ENCODE measurements at places on chromosomes 1 and 21.

- no peak for DNase-seq
Observed at GRCh38 chr1:240344918-240345317, 253.2 kb downstream of the FMN2 start.

DNA sequence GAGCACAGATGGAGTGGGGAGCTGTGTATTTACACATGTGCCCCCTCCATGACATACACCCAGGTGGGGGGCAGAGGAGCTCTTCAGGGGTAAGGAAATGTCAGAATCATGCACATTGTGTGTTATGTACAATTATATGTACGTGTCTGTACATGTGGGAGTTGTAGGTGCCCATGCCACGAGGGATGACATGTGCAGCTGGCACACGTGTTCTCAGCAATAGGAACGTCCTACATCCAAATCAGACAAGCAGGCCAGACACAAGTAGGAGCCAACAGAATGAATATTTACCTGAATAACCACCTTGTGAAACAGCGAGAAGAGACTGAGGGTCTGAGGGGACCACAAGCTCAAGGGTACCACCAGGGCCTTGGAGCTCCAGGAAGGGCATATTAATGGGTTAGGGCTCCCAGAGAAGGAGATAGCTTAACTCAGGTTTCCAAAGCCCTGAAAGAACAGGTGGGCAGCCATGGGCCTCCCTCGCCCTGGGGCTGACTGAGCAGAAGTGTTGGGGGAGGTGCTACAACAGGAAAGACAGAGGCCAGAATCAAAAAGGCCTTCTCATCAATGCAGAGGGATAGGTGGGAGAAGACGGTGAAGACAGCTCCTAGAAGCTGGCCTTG, 3.2 kb downstream of the COL16A1 start:
- no peak for DNase-seq

GRCh38 chr1:212641956-212642355, 33.4 kb downstream of the ATF3 start:
- DNase-seq: no peak

DNA sequence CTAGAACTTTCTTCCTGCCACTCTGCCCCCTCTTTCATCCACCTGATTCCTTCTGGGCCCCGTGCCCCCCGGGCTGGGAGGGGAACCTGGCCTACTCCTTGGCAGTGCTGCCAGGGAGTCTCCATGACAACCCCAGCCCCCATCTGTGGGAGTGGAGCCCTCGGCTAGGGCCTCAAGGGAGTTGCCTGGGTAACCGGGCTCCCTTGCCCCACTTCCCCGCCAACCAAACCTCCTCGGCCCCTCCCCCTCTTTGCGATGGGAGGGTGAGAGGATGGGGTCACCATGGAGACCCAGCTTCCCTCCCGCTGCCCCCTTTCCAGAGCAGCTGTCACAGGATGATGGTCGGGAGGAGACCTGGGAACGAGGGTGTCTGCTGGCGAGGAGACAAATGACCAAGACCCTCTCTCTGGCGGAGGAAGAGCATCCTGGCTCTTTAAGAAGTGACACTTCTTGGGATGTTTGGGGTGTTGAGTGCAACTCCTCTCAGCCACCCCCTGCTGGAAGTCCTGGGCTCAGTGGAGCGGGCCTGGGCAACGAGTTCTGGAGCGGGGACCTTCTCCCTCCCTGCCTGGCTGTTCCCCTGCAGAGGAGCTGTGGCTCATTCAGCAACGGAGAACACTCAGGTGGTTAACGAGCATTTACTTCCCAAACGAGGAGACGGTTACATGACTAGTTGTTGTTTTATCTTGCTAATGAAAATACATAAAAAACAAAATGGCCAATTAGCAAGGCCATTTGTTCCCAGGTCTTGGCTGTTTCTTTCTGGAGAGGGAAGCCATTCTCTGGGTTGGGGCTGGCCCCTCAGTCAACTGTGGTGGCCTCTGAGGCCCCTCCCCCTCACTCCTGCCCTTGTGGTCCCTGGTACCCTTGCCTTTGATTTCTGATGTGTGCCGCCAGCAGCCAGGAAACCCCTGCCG, 82.8 kb downstream of the UBIAD1 start:
- DNase-seq: no peak

DNA sequence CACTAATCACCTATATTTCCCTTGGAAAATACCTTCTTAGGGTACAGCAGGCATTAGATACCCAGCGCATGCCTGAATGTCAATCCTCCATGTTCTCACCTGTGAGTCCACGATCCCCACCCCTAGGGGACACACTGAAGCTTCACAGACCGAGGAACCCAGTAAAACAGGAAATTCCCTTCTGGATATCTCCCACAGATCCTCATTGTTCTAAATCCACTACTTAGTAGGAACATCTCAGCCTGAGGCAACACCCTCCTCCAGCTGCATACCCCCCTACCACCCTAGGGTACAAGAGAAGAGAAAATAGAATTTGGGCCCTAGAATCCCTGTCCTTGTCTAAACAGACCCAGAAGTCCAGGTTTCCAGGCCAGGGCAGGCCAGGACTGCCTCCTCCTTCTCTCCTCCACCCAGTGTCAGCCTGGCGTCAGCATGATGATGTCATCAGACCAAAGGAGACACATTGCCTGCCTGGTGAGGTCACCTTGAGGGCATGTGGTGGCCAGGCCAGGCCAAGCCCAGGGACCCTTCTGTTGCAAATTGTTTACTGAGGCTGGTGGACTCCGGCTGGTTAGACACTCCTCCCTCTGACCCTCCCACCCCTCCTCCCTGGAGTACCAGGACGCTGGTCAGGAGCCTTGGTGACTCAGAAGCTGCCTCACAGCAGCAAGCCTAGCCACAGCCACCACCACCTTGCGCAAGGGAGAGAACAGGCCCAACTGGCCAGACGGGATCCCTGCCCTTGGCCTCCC, 6.2 kb downstream of the NECTIN4 start:
- peak; percentile 93 for DNase-seq

- peak; percentile 71 for DNase-seq
Observed at GRCh38 chr1:112358798-112359408, 37.1 kb upstream of the CTTNBP2NL start.

- DNase-seq: no peak
Observed at GRCh38 chr1:223886516-223886921, 40.8 kb upstream of the TP53BP2 start.

DNA sequence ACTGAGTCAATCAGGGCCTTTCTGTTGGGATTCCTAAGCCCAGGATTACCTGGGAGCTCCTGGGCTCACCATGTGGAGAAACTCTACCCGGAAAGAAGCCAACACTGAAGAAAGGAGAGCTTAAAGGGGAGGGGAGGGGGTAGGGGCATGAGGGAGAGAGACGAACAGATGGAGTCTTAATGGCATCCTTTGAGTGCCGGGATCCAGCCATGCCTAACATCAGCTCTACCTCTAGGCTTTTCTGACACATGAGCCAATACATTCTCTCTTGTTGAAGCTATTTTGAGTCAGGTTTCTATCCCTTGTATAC, 75.0 kb downstream of the NPHP4 start:
- no peak for DNase-seq

DNA sequence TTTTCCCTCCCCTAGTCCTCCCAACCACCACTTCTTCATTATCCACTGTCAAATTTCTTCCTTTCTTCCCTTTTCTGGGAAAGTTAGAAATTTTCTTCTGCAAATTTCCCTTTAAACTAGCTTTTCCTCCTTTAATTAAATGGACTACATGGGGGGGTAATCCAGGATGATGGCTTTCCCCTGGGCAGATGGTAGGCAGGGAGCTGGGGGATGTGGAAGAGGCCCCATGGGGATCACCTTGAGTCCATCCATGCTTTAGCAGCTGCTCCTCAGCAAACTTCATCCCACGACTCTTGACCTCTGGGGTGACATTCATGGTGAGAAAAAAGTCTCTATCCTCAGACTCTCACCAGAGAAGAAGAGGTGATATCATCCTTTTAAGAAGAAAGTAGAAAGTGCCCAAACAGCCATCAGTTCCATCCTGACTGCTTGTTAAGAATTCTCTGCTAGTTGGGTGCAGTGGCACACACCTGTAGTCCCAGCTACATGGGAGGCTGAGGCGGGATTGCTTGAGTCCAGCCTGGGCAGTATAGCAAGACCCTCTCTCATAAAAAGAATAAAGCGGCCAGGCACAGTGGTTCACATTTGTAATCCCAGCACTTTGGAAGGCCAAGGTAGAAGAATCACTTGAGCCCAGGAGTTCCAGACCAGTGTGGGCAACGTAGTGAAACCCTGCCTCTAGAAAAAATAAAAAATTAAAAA, 2.4 kb downstream of the GPATCH4 start:
- DNase-seq: no peak

DNA sequence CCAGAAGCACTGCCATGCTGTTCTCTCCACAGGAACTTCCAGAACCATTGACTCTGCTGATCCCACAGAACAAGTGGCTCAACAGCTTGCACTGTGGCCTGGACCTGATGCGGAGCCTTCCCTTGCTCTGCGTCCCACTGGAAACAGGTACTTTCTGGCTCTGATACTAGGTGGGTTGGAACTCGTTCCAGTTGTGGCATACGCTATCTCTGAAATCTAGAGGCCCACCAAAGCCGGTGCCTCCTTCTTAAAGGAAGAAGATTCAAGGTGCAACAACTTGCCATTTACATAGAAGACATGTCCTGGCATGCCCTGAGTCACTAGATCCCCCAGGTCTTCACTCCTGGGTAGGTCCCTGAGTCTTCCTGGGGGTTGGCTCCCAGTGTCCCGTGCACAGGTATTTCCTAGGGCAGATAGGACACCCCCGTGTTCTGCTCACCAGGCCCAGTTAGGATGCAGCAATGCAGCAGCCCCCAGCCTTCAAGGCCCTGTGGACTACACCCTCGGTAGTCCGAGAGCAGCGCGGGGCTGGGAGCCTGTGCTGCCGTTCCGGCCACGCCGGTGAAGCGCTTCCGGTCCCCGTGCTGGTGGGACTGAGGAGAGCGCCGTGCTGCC, 10.8 kb upstream of the PCBP3 start:
- DNase-seq: no peak

- no peak for DNase-seq
Observed at GRCh38 chr1:6260961-6261614, at the start of gene GPR153. TSS of gene GPR153 (minus strand) at chr1:6261098. CDS start at chr1:6254905, 6,193 bp downstream.

DNA sequence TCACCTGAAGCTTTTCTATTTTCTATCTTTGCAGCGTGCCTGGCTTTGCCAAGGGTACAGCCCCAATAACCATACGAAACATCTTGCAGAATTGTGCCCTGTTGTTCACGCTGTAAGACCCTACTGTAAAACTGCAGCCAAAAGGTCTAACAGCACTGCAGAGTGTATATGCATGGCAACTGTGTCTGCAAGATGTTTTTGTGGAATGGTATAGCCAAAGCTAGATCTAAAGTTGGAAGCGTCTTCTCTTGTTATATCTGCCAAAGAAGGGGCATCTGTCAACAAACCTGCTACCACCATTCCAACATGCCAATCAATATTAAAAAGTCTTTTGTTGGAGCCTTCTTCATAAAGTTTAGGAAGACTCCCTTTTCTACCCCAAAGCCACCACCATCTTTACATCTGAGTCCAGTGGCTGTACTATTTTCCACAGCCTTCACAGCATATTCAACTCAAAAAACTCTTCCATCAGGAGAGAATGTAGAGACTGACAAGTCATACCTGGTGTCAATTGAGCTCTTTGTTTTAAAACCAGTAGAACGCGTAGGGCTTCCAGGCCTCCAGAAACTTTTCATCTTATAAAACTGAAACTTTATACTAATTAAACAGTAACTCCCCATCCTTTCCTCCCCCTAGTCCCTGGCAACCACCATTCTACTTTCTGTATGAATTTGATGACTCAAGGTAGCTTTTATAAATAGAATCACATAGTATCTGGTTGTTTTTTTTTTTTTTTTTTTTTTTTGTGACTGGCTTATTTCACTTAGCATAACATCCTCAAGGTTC, 40.0 kb downstream of the ZSCAN20 start:
- DNase-seq: no peak

DNA sequence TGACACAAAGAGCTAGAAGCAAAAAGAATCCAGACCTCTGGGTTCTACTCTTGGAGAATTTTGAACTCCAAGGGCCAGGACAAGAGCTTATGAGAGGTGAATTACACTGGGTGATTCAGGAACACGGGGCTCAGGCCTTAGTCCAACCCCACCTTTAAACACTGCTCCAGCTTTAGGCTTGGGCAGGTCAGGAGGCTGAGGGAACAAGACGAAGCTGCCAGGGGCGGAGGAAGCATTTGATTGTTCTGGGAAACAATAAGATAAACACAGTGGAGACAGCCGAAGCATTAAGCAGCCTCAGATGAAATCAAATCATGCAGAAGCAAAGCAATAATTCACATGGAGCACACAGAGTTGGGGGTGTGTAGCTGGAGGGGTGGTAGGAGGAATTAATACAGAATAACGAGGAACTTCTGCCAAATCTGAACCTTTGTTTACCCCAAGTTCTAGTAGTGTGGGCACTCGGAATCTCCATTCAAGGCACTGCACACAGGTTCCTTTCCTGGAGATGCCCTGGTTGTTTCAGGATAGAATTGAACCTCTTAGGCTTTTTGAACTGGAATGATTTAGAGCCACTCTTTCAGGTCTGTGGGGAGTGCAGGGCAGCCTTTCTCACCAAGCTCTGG, 93.2 kb downstream of the PLXNA2 start:
- no peak for DNase-seq

DNA sequence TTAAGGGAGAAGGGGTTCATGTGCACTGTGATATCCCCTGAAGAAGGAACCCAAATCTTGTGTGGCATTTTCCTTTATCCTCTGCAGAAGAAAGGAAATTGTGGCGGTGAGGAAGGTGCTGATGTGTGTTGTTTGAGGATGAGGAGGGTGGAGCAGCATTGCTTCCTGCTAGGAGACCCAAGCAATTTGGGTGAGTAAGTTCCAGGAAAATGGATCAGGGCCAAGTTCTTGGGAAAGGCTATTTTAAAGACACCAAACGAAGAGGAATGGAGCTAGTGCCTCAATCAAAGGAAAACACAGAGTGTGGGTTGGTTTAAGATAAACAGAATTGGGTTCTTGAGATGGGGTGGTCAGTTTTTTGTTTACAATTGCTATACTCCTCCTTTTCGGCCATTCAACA, 86.7 kb upstream of the MARK1 start:
- no peak for DNase-seq

DNA sequence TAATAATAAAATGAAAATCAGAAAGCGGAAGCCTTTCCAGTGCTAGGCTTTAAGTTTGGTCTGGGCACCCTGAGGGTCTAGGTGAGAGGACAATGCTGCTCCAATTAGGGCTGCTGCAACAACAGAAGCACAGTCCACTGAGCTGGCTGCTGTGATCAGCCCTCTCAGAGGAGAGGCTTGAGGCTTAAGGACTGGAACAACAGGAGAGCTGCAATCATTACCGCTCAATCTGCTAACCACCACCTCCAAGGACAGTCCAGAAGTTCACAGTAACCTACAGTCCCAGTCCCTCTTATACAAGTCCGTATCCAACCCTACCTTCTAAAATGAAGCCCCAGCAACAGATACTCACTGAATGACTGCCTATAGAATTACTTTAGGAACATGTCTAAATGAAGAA, 62.1 kb downstream of the USP24 start:
- DNase-seq: no peak

GRCh38 chr21:45747233-45747766, 103.8 kb downstream of the PCBP3 start:
- no peak for DNase-seq

DNA sequence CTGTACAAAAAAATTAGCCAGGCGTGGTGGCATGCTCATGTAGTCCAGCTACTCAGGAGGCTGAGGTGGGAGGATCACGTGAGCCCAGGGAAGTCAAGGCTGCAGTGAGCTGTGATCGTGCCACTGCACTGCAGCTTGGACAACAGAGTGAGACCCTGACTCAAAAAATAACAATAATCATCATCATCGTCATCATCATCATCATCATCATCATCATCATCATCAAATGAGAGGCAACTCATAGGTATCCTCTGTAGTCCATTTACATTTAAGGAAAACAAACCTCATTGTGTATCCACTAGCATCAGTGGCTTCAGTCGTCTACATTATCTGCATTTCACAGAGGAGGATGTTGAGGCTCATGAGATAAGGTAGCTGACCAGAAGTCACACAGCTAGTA, 68.8 kb upstream of the SELENON start:
- DNase-seq: no peak

Data from pancreas (tissue), 10 donors.